ENCODE measurements at places on chromosomes 11 and 22.

DNA sequence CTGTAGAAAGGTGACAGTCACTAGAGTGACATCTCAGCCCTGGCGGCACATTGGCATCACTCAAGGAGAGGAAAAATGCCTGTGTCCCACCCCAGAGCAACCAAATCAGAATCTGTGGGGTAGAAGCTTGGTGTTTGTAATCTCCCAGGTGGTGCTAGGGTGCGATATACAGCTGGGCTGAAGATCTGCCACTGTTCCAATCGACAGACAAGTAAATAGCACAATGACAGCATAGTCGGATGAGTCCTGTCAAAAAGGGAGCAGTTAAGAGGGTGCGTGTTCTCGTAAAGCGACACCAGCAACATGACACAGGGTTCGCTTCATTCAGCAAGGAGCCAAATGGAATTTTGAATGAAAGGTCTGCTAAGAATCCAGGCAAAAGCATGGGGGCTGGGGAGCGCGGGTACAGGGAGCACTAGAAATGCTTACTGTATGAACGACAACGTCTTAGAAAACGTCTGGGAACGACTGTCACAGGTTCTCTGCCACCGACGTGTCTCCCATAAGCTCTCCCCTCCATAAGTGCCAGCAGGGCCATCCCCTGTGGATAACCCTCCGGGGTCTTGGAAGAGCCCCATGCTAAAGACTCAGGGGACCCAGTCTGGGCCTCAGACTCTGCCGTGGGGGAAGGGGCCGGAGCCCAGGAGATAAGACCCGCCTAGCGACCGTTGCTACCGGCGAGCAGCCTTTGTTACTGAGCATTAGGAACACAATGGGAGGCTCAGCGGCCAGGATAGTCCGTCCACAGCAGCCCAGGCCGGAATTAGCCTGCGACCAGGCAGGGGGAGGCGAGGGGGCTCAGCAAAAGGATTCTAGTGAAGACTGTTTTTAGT lies 20.8 kb downstream of the ADA2 start:
- DNase-seq, result no peak

- DNase-seq, result no peak
Measured at GRCh38 chr11:111846063-111846462, 25.3 kb downstream of the ALG9 start.

DNA sequence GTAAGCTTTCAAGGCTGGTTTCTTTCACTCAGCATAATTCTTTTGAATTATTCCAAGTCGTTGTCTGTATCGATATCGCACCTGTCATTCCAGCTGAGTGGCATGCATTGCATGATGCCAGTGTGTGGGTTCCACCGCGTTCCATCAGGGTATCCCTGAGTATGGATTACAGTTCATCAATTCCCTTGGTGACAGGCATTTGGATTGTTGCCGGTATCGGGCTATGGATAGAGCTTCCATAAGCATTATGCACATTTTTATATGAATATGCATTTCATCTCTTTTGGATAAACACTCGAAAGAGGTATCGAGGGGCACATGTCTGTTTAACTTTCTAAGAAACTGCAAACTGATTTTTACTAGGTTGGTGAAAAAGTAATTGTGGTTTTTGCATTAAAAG lies 698.8 kb downstream of the BRD1 start:
- DNase-seq, result no peak

DNA sequence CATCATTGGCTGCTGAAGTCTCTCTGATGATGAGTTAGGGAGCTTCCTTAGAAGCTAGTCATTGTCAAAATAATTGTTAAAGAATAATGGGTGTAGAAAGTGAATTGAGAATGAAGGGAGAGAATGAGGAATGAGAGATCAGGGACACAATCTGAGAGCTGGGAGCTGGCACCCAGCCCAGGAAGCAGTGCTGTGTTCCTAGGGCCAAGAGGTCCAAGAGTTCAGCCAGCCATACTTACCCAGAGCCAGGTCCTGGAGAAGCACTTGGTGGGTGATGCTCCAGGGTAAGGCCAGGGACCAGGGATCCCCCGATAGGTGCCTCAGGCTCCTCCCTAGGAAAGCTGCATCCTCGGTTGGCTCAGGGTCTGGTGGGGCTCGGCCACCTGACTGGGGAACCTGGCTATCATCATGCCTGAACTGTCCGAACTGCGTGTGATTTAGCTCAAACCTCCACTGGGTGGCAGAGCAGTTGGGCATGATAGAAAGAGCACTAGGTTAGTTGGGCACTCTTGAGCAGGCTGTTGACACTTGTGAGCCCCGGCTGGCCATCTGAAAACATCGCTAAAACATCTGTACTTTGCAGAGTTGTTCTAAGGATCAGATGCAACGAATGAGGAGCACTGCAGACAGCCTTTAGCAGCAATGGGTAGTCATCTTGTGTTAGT lies 123.9 kb upstream of the NCAM1 start:
- DNase-seq, result no peak

DNA sequence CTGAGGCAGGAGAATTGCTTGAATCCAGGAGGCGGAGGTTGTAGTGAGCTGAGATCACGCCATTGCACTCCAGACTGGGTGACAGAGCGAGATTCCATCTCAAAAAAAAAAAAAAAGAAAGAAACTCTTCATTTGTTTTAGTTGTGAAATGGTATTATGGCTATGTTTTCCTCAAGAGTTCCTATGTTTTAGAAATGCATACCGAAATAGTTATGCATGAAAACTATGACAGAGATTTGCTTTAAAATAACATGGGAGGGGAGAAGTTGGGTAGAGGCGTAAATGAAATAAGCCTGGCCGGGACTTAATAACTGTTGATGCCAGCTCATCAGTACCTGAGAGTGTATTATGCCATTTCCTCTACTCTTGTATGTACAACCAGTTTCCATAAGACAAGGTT lies 48.3 kb downstream of the FEZ1 start:
- DNase-seq, result no peak

GRCh38 chr11:33558097-33558496 lies 142.5 kb downstream of the C11orf91 start:
- no peak for DNase-seq

DNA sequence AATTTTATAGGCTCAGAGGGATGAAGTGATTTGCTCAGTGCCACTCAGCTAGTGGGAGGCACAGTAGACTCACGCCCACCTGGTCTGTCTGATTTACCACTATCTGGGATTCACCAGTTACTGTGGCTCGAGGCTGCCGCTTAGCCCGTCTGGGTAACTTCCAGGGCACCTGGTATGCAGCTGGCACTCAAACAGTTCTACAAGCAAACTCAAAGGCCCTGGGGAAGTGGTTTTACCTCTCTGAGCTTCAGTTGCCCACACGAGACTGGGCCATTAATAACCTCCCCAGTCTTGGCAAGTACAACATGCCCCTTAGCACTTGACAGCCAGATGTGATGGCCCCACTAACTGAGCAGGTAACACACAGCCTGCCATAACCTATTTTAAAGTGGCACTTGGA lies 2.6 kb downstream of the GDPD5 start:
- DNase-seq, result no peak

DNA sequence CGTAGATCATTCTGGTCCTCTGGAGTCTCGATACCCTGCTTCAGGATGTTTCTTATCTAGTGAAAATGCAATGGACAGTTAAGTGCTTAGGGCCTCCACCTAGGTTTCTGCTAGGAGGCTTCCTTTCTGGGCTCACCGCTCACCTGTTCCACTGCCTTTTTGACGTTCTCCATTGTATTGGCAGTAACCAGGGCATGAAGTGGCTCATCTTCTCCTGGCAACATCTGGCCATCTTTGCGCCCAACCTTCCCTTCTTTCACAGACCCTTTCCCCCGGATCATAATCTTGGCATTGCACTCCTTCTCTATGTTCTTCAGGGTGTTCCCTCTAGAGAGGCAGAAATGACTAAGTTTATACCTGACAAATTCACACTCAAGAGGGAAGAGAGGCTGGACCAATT lies 9.1 kb downstream of the SF1 start:
- no peak for DNase-seq

DNA sequence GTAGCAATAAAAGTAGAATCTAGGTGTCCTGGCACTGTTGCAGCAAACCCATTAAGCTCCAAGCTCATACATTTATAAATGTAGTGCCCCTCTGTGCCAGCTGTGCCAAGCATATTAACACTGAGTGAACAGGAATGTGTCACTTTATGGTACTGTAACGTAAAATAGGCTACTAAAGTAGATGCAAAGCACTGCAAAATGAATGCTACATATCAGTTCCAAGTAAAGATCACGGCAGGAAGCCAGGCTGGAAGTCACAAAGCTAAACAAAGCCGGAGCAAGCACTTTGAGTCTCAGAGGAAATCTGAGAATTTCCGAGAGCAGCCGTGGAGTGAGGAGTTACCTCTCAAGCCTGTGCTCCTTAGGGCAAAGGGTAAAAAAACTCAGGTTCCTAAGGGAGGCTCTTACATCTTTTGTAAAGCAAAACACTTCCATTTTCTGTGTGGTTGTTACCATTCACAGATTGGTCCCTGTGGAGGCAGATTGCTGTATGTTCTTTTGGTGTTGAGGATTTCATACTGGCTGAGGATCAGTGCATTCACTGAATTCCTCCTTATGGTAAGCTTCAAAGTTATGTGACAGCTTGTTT lies 85.7 kb downstream of the WNT11 start:
- no peak for DNase-seq

DNA sequence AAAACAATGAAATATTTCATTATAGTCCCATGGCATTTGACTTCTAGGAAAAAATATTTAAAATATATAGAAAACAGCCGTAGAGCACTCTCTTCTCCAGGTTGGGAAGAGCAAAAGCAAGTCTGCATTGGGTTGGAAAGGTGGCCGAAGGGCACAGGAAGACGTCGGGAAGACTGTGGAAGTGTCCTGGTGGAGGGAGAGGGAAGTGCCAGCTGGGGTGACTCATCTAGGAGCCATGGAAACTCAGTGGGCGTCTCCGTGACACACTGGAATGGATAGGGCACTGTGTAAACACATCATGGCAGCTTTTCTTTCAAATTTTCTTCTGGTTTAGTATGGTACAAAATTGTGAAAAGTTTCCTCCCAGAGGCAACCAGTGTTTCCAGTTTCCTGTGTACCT lies 12.7 kb downstream of the GTPBP1 start:
- DNase-seq, result no peak
